Cardiac septum (tissue), 1 donor: ENCODE measurements at places on chromosomes 6 and 20.

GRCh38 chr6:145028144-145028818 lies 707.0 kb downstream of the EPM2A start:
- no peak for DNase-seq

GRCh38 chr6:90820436-90820835 lies 233.6 kb upstream of the MAP3K7 start:
- no peak for DNase-seq

DNA sequence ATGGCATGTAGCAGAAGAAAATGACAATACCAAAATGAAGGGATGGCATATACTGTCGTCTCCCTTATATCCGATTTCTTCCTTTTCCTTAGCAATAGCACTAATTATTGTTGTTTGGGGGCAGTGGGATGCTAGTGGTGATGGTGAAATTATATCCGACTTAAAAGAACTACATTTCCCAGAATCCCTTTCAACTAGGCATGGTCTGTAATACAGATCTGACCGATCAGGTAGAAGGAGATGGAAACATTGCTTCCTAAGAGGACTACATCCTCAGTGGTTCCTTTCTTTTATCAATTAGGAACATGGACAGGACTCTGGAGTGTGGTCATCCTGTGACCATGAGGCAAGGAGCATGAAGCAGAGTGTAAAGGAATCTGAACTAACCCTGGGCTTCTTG lies 532.6 kb downstream of the CBLN4 start:
- no peak for DNase-seq

- no peak for DNase-seq
Measured at GRCh38 chr6:113619077-113619476, 238.1 kb upstream of the MARCKS start.

GRCh38 chr20:11378252-11378651 lies 539.4 kb upstream of the BTBD3 start:
- DNase-seq = no peak

DNA sequence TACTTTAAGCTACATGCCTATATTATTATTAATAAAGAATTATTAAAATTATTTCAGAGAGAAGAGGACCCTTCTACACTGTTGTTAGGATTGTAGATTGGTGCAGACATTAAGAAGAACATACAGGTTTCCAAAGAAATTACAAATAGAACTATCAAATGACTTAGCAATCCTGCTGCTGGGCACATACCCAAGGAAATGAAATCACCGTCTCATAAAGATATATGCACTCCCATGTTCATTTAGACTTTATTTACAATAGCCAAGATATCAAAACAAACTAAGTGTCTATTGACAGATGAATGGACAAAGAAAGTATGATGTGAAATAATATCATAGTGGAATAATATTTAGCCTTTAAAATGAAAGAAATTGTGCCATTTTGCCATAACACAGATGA lies 687.7 kb upstream of the POU3F2 start:
- no peak for DNase-seq

GRCh38 chr6:383856-384255 lies 7.7 kb upstream of the IRF4 start:
- no peak for DNase-seq

DNA sequence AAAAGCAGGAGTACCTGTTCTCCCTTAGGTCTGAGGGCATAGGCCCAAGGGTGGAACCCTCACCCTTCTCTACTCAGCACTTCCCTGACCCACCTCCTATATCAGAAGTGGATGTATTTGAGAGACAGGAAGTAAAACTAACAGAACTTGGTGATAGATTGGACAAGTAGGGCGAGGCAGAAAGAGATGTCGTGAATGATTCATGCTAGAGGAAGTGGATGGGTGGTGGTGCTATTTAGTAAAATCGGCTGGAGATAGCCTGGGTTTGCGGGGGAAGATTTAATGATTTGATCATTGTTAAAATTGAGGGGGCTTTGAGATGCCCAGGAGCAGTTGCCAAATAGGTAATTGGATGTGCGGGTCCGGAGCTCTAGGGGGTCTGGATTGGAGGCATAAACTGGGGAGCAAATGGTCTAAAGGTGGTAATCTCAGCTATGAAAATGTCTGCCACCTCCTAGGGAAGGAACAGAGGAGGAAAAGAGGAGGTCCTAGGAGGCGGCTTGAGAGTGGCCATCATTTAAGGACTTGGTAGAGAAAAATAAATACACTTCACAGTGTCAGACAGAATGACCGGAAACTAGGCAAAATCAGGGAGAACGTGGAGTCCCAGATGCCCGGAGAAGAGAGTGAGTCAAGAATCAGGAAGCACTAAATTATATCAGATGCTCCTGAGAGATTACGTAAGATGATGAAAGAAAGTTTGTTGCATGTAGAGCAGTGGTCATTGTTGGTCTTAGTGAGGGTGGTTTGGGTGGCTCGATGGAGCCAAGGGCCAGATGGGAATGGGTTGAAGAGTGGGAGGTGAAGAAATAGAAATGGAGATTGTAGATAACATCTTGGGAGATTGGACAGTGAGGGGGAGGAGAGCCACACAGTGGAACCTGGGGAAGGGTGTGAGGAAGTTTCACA lies 142.0 kb downstream of the CEP57L1 start:
- no peak for DNase-seq

DNA sequence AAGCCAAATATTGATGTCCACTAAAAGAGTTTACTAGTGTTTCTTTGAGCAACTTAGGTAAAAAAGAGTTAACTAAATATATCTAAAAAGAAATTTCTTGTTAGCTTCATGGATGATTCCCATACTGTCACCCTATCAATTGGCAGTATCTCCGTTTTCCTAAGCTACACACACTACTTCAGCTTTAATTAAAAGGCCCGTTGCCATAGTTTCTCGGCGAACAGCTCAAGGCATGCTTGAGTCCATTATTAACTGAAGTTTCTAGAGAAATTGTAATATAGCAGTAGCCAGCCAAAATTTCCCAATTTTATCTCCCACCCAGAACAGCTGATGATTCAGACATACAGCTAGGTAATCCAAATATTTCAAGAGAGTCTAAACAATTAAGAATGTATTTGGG lies 20.0 kb upstream of the BEND6 start:
- DNase-seq = no peak

GRCh38 chr6:91271807-91272206 lies 684.9 kb upstream of the MAP3K7 start:
- no peak for DNase-seq

- no peak for DNase-seq
Measured at GRCh38 chr6:146355521-146356100, 188.0 kb upstream of the RAB32 start.

DNA sequence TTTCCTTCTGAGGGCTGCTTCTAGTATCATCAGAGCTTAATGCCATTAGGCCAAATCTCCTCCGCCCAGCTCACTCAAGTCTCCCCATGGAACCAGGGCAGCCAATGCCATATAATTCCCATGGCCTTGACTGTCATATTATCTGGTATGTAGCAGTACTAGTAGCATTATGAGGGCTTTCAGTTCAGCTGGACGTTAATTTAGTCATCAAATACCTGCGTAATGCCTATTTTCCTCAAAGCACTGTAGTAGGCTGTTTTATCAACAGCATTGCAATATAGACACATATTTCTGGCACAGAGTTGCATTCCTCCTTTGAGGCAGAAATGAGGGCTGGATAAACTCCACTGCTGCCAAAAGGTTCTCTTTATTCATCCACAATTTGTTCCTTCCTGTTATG lies 1.7 kb downstream of the KCTD20 start:
- no peak for DNase-seq

DNA sequence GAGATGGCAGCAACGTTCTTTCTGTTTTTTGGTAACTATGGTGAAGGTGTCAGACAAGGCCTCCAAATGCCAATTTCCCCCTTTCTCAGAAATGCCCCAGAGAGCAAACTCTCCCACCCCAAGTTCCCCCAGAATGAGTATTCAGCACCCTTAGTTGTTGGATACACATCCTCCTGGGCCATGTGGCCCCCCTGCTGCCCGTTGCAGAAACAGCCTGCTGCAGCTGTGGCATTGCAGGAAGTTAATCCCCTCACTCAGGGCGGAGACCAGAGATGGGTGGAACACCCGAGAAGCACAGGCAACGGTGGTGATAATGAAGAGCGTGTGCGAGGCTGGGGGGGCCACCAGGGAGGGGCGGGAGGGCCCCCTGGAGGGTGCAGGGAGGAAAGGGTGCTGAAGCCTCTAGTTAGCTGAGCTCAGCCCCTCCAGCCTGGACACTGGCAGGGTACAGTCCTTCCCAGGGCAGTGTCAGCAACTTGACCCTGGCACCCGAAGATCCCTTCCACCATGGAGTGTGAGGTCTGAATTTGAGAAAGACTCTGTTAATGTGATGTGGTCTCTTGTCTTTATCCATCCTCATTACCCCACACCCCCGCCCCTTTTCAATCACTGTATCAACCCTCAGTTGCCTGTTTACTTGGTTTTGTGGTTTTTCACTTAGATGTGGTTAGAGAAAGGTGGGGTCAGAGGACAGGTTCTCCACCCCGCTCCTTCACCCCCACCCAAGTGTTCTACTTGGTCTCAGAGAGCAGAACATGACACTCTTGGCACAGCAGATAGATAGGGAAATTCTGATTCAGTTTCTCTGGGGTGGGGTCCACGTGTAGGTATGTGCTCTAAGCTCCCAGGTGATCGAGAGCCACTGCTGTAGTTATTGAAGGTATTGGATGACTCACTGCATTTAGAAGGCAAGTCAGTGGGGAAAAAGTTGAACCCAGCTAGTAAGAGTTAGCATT lies 208.8 kb upstream of the SUPT3H start:
- no peak for DNase-seq

DNA sequence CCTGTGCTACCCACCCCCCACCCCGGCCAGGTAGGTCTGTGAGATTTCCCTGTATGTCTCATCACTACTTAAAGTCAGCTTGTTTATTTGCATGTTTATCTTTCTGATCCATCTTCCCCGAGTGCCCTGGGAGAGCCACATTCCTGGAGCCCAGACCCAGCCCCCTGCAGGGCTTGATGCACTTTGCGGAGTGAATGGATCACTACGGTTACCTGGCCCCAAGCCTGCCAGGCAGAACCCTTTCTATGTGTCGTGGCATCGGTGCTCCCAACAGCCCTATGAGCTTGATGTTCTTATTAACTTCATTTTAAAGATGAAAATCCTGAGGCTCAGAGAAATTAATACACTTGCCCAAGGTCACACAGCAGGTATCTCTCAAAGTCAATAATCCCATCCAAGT lies 13.6 kb upstream of the SLCO4A1 start:
- DNase-seq = no peak

DNA sequence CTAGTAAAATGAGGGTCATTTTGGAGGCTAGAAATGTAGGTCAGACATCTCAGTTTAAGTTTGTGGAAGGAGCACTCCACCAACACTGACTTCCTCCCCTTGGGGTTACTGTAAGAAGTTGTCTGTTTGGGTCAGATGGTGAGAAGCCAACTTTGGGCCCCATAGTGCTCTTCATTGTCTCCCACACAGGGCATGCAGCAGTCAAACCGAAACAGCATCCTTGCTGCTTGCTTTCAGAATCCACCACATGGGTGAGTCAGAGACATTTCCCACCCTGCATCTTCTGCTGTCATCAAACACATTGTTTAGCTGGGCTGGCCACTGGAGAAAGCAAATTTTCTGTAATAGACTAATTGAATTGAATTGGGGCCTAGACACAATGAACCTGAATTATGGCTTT lies 16.8 kb downstream of the IL17F start:
- DNase-seq = no peak
